ENCODE measurements at places on chromosomes 12 and 14. TPM values are rescaled to one million over a fixed set of nuclear protein-coding genes. Genes with fewer than 3 reads are reported as not detected.
A peak's percentile ranks its signal among the peaks of the same experiment; 100 is the strongest.

SPTB gene
- not detected for total RNA-seq

GRCh38 chr14:51652168-51653078, 713 bp downstream of the FRMD6 start:
- DNase-seq, result peak; percentile 64

DGLUCY gene
- 55.4 TPM for total RNA-seq

DNA sequence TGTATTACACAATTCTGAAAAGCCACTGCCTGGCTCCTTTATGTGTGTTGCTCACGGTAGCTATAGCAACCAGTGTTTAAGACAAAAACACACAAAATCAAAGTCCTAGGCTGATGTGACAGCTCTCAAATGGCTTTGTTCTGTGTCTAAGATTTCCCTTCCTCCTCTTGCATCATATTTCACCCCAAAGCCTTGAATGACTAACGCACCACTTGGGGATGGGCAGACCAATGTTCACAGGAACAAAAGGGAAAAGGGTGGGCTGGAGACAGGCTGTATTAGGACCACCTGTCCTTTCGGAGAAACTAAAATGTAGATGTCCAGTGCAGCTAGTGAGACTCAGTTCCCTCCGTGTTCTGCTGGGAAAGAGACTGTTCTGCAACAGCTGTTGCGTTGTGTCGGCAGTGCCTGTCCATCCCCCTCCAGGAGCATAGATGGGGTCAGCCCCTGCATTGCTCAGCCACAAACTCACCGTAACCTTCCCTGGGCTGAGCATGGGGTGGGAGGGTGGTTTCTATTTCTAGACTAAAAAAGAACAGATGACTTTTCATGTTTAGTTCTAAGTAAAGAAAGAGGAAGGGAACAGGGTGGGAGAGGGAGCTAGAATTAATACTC, 26.8 kb upstream of the DAAM1 start:
- peak; percentile 22 for DNase-seq

KRT77 gene
- not detected for total RNA-seq

DNA sequence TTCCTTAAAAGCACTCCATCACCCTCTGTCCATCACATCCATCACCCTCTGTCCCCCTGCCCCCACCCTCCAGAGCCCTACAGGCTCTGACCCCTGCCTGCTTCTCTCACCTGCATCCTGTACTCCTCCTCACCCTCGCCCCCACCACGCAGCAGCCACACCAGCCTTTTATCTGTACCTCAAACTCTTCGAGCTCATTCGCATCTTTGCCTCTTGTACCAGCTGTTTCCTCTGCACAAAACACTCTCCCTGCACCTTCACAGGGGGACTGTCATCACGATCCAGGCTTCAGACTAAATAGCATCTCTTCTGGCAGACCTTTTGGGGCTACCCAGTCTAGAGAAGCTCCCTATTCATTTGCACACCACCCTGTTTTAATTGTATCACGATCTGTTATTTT, 24.1 kb downstream of the TMEM229B start:
- no peak for DNase-seq

GRCh38 chr14:96263347-96264199, 7.6 kb downstream of the BDKRB1 start:
- no peak for DNase-seq

DCN gene
- 1,107 TPM for total RNA-seq

DNA sequence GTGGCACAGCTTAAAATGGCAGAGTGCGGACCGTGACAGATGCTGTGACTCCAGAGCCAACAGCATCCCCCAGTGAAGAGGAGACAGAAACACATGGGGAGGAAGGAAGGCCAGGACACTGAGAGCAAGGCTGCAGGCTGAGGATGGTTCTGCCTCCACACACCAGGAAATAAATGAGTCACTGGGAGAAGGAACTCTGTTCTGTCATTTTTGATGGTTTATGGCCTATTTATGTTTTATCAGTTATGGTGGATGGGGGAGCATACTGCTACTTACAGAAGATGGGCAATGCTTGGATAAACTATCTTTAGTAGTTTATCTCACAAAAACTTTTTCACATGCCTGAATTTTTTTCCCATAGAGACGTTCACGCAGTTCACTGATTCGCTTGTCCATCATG, 33.8 kb downstream of the ZFYVE21 start:
- DNase-seq, result peak; percentile 49

GRCh38 chr14:97116546-97116945, 319.4 kb downstream of the VRK1 start:
- DNase-seq, result no peak

C12orf54 gene
- total RNA-seq, result not detected

DNA sequence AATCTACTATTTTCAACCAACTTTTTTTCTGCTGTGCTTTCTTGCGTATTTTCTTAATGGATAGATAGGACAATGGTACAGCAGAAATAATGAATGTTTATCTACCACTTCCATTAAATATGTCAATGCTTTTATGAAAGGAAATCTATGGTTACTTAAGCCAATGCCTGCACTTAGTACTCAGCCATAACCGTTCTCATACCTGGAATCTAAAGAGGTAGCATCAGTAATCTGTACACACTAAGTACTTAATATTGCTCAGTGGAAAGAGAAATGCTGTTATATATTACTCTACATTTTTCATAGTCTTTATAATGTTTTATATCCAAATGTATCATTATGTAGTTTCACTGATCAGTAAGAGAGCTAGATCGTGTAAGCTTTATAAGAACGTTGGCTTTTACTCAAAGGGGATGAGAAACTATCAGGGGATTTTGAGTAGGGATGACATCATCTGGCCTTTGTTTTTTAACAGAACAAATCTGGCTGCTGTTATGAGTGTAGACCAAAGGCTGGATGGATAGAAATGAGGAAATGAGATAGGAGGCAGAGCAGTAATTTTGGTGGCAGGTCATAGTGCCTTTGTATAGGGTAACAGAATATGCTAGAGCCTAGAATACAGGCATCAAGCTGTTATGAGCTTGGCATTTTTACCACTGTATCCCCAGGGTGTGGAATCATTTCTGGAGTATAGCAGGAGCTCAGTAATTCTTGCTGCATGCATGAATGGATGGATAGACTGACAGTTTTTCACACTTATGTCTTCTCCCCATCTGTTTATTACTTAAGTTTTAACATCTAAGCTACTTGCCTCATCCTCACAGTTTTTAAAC, 34.0 kb downstream of the ALG10B start:
- DNase-seq, result no peak

ACTN1 gene
- 444 TPM for total RNA-seq

DNA sequence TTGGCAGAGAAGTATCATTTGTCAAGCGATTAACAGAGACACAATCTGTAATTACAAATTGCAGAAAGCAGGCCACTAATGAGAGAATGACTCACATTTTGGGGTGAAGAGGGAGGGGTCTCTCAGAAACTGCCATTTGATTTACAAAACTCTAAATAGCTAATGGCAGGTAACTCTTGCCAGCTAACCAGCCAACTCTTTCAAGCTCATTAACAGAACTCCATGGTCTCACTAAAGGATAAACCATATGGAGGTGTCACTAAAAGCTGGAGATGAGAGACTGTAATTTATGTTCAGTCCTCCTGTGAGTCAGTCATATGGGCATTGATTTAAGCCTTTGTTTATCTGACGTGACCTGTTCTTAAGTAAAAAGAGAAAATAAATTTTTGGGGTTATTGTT, 336.4 kb downstream of the FOXG1 start:
- no peak for DNase-seq

DNA sequence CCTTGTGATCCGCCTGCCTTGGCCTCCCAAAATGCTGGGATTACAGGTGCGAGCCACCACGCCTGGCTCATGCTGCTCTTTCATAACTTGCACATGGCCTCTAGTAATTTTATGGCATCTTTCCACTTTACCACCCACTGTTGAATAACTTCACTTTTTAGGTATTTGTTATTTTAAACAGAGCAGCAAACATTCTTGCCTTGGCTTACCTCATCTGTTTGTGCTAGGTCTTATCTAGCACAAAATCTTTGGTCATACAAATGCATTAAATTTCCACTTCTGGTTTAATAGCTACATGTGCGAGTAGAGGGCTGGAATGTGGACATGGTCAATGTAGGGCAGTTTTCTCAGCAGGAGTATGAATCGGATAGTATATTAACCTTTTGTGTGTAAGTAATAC, 38.8 kb upstream of the ATF7IP start:
- DNase-seq, result no peak

- no peak for DNase-seq
Observed at GRCh38 chr12:94805749-94806529, 155.6 kb upstream of the TMCC3 start.

DNA sequence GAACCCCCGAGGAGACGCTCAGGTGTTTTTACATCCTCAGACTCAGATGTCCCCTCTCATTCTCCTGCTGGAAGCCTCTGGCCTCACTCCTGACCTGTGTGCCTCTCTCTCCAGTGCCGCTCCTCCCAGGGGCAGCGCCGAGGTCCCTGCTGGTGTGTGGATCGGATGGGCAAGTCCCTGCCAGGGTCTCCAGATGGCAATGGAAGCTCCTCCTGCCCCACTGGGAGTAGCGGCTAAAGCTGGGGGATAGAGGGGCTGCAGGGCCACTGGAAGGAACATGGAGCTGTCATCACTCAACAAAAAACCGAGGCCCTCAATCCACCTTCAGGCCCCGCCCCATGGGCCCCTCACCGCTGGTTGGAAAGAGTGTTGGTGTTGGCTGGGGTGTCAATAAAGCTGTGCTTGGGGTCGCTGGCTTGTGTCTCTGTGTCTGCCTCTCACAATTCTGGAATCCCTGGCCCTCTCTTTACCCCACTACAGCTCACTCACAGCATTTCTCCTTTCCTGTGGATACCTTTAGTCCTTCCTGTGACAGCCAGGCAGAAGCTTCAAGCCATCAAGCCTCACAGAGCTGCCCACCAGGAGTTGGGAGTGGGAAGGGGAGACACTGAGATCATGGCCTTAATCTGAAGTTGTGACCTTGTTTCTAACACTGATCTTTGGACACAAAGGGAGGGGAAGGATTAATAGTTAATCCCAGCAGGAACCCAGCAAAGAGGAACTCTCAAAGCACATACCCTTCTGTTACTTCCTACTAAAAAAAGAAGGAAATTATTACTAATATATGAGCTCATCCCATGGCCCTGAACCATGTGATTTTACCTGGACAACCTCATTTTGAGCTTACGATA, 1.1 kb upstream of the SOAT2 start:
- peak; percentile 49 for DNase-seq

GRCh38 chr14:103743691-103744090, 28.1 kb downstream of the ZFYVE21 start:
- peak; percentile 37 for DNase-seq

GRCh38 chr12:122035292-122035691, 13.6 kb downstream of the BCL7A start:
- DNase-seq, result peak; percentile 44

KCTD10 gene
- total RNA-seq, result 94.6 TPM

RNASE9 gene
- not detected for total RNA-seq

DNA sequence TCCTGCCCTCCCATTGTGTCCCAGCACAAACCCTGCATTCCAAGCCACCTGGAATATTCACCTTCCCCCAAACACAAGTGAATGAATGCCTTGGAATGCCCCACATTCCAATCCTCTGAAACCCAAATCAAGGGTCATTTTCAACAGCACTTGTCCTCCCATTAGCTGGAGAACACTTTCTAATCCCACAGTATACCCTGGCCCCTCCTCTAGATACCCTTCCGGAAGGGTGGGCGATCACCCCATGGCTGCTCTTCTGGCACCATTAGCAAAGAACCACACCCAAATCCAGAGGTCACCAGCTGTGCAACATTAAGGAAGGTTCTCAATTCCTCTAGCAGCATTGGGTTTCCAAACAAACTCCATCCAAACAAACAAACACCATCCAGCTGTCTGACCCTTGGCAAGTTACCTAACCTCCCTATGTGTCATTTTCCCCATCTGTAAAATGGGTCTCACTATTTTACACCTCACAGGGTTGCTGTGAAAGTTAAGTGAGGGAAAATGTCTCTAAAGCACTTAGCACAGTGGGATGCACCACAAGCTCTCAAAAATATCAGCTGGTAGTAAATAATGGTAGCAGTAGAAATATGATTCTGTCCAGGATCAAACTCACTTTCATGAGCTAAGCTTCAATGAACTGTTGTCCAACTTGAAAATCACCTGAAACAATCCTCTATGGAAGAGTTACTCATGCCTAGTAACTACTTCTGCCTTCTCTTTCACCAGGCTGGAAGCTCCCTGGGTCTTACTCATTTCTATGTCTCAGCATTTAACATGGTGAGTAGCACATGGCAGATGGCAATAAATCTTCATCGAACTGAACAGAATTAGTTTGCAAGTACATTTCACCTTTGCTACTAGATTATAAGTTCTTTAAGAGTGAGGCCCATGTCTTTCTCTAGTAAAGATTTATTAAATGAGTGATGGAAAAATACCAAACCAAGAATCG, 5.3 kb downstream of the NUAK1 start:
- DNase-seq, result no peak

DNA sequence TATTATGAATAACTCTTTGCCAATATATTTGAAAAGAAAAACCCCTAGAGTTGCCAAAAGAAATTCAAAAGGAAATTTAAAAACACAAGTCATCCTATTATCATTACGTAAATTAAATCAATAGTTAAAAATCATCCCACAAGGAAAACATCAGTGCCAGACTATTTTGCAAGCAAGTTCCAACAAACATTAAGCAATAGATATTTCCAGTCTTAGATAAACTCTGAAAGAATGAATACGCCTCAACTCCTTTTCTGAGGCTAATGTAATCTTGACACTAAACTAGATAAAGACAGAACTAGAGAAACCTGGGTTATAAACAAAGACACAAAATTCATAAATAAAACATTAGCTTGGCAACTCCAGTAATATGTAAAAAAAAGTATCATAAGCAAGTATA, 245.9 kb downstream of the FOXN3 start:
- DNase-seq, result no peak

EXOC3L4 gene
- not detected for total RNA-seq

SERPINA3 gene
- 5.1 TPM for total RNA-seq

DNA sequence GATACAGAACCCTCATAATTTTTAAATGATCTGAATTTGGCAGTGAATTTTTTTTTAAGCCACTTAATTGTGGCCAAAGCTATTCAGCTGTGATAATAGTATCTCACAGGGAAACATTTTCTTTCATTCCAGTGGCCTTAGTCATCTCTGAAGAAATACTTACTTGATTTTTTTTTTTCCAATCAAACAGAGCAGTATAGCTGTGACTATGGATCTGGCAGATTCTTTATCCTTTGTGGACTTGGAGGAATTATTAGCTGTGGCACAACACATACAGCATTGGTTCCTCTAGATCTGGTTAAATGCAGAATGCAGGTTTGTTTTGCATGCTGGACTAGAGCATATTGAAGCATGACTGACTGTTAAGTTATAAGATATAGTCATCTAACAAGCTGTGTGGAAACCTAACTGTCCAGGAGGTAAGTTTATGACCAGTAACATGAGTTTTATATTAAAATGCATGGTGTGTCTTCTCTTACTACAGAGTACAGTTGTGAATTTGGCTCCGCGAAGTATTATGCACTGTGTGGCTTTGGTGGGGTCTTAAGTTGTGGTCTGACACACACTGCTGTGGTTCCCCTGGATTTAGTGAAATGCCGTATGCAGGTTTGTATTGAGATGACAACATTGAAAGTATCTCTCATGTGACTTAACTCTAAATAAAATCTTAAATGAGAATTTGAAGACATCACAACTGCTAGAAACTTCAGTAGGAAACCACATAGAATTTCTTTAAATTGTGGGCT, 1.9 kb downstream of the SLC25A3 start:
- no peak for DNase-seq
